HepG2 (cell line): ENCODE measurements at places on chromosomes 11 and 22. TPM values are rescaled to one million over a fixed set of nuclear protein-coding genes. Genes with fewer than 3 reads are reported as not detected.

DDTL gene
- 0.31 TPM in 1 of 2 replicates, not detected in the other for total RNA-seq

SLC29A2 gene
- 0.49 and 0.66 TPM in 2 replicates for total RNA-seq

BIK gene
- total RNA-seq = 0.66 and 0.80 TPM in 2 replicates

TBX10 gene
- 0.17 and 0.27 TPM in 2 replicates for total RNA-seq

OR56A1 gene
- total RNA-seq = not detected in 2 replicates

SHANK2 gene
- total RNA-seq = 10.2 and 10.5 TPM in 2 replicates

MB gene
- total RNA-seq = not detected in 2 replicates

- no peak overlapping the region for H3K27ac ChIP-seq
- no peak overlapping the region for H3K4me3 ChIP-seq
- H3K27me3 ChIP-seq = peaks cover 67% of the 10 kb centered on the region; the same call in 2 of the 3 replicates
- H3K36me3 ChIP-seq = no peaks in the 10 kb centered on the region
- H3K4me1 ChIP-seq = no peaks in the 10 kb centered on the region
Observed at GRCh38 chr22:49589811-49590210, 237.9 kb downstream of the BRD1 start.

DNA sequence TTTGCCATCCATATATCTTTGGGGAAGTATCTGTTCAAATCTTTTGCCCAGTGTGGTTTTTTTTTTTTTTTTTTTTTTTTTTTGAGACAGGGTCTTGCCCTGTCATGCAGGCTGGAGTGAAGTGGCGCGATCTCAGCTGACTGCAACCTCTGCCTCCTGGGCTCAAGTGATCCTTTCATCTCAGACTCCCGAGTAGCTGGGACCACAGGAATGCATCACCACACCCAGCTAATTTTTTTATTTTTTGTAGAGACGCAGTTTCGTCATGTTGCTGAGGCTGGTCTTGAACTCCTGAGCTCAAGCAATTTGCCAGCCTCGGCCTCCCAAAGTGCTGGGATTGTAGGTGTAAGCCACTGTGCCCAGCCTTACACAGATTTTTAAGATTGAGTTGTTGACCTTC is 4.8 kb upstream of the FAM118A start:
- no peak overlapping the region for H3K4me3 ChIP-seq
- no peak overlapping the region for H3K27ac ChIP-seq
- H3K4me1 ChIP-seq = peaks cover 48% of the 10 kb centered on the region
- H3K36me3 ChIP-seq = no peaks in the 10 kb centered on the region
- DNase-seq = no peak

DNA sequence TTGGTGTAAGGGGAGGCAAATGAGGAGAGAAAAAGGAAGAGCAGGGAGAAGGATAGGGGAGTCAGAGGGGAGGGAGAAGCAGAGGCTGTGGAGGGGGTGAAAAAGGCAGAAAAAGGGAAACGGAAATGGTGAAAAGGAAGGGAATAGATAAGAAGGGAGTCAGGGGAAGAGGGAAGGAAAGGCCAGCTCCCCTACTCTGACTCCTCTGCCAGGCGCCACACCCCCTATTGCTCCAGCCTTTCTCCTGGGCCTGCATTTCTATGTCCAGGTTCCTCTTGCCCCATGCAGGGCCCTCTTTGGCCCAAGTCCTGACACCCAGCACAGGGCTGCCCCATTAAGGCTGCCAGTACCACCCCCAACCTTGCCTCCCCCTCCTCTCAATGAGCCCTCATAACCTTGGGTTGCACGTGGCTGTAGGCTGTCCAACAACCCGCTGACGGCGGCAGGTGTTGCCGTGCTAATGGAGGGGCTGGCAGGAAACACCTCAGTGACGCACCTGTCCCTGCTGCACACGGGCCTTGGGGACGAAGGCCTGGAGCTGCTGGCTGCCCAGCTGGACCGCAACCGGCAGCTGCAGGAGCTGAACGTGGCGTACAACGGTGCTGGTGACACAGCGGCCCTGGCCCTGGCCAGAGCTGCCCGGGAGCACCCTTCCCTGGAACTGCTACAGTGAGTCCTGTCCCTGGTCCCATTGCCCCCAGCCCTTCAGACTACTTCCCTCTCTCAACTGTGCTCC is 3.4 kb upstream of the NHERF4 start:
- no peak overlapping the region for H3K27ac ChIP-seq
- H3K4me3 ChIP-seq = no peak overlapping the region
- H3K4me1 ChIP-seq = peaks cover 16% of the 10 kb centered on the region

GRCh38 chr11:107928046-107928766 is at the start of gene RAB39A:
Gene RAB39A, plus strand, starts transcription at chr11:107928448. Its CDS starts 121 bp downstream, at chr11:107928569.
- no peaks in the 10 kb centered on the region for H3K36me3 ChIP-seq
- no peak within 1 kb of the TSS for H3K4me3 ChIP-seq
- no peak within 1 kb of the TSS for H3K27ac ChIP-seq
- H3K27me3 ChIP-seq = peaks cover 14% of the 10 kb centered on the region; the same call in 1 of the 3 replicates
- no peaks in the 10 kb centered on the region for H3K4me1 ChIP-seq
- DNase-seq = peak; percentile 21

DNA sequence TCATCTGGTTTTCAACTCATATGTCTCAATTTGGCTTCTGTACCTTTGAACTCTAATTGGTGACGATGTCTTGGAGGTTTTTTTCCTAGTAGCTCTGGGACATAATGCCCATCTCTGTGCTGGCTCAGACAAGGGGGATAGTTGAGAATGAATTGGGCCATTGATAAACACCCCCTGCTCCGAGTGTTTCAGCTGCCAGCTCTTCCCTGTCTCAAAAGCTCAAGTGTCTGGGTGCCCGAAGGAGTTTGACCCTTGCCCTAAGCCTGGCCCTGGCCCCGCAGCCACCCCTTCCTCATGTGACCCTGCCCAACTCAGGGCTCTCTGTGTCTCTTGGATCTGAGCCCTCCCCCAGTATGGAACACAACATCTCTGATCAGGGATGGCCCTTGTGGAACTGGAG is 3.0 kb downstream of the INSC start:
- DNase-seq = no peak
- H3K27ac ChIP-seq = no peak overlapping the region
- no peak overlapping the region for H3K4me3 ChIP-seq
- no peaks in the 10 kb centered on the region; the same call in 1 of the 2 replicates for H3K27me3 ChIP-seq
- no peaks in the 10 kb centered on the region for H3K36me3 ChIP-seq
- no peaks in the 10 kb centered on the region for H3K4me1 ChIP-seq

DNA sequence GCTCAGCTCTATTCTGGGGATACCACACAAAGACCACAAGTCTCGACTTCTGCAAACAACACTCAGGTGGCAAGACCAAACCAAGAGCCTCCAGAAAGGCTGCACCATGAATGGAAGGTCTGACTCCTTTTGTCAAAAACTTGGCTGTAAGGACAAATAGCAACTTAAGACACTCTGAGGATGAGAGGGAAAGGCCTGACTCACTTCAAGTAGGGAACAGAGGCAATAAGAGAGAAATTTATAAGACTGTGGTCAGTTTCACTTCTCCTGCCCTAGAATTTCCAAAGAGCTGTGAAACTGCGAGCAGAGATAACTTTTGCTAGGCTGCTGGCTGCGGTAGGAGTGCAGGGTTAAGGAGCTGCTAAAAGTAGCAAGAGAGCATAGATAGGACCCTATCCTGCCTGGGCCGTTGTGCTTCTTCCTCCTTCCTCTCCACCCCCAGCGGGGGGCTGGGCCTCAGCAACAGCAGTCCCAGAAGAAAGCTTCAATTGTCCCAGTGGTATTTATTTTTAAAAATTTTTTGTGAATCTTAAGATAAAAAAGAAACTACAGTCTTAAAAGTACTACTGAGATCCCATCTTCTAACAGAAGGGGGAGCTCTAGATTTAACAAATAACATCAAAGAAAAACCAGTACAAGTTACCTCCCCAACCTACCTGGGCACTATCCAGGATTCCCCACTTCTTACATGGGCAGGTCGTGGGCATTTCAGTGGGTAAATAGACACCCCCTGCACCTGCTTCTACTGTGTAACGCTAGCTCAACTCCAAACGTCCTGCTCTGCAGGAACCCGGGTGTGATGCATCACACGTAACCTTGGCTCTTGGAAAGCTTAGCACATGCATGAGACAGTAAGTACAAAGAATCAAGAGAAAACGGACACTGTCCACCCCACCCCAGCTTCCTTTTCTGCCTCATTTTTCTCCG is 66.4 kb downstream of the SGSM3 start:
- no peak overlapping the region for H3K4me3 ChIP-seq
- no peaks in the 10 kb centered on the region for H3K27me3 ChIP-seq
- peaks cover 14% of the 10 kb centered on the region for H3K36me3 ChIP-seq
- DNase-seq = peak; percentile 41

GRCh38 chr11:45937916-45938315 is 15.5 kb downstream of the LARGE2 start:
- H3K4me1 ChIP-seq = peaks cover 12% of the 10 kb centered on the region; the same call in 1 of the 2 replicates
- no peaks in the 10 kb centered on the region for H3K27me3 ChIP-seq
- no peak overlapping the region for H3K27ac ChIP-seq
- no peak for DNase-seq

- no peak overlapping the region for H3K27ac ChIP-seq
- no peak overlapping the region for H3K4me3 ChIP-seq
- no peak for DNase-seq
- H3K36me3 ChIP-seq = peaks cover 1% of the 10 kb centered on the region
- no peaks in the 10 kb centered on the region for H3K27me3 ChIP-seq
- H3K4me1 ChIP-seq = no peaks in the 10 kb centered on the region
Observed at GRCh38 chr11:75845324-75845723, 30.3 kb downstream of the UVRAG start.

DNA sequence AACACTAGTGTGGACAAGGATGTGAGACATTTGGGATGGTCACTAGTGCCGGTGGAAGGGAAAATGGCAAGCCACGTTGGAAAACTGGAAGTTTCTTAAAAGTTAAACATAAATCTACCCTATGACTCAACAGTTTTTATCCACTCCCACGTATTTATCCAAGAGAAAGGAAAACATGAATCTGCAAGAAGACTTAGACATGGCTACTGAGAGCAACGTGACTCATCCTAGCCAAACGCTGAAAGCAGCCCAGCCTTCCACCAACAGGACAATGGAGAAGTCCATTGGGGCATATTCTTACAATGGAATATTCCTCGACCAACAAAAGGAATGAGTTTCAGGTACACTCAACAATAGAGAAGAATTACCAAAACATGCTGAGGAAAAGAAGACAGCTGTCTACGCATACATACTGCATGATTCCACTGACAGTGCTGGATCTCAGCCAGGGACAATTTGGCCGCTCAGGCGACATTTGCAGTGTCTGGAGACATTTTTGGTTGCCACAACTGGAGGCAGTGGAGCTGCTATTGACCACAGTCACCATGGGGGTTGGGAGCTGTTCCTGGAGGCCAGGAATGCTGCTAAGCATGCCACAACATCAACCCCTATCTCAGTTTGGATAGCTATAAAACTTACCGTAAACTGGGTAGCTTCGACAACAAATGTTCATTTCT is 21.2 kb downstream of the SYT13 start:
- no peak overlapping the region for H3K4me3 ChIP-seq
- H3K4me1 ChIP-seq = peaks cover 19% of the 10 kb centered on the region
- DNase-seq = peak; percentile 38
- no peak overlapping the region for H3K27ac ChIP-seq
- no peaks in the 10 kb centered on the region for H3K36me3 ChIP-seq
- H3K27me3 ChIP-seq = no peaks in the 10 kb centered on the region

GRCh38 chr11:126874276-126874675 is 126.3 kb downstream of the KIRREL3 start:
- no peaks in the 10 kb centered on the region for H3K27me3 ChIP-seq
- no peak overlapping the region for H3K4me3 ChIP-seq
- no peaks in the 10 kb centered on the region for H3K36me3 ChIP-seq
- H3K4me1 ChIP-seq = peaks cover 8% of the 10 kb centered on the region
- DNase-seq = no peak

- no peaks in the 10 kb centered on the region for H3K36me3 ChIP-seq
- H3K4me3 ChIP-seq = no peak overlapping the region
- no peaks in the 10 kb centered on the region for H3K4me1 ChIP-seq
- H3K27ac ChIP-seq = no peak overlapping the region
- peak; percentile 18 for DNase-seq
Observed at GRCh38 chr22:44884968-44885805, 124.6 kb downstream of the PHF21B start.
